Effector CD4-positive, alpha-beta T cell (primary cell): ENCODE measurements at places on chromosomes 4 and X.

DNA sequence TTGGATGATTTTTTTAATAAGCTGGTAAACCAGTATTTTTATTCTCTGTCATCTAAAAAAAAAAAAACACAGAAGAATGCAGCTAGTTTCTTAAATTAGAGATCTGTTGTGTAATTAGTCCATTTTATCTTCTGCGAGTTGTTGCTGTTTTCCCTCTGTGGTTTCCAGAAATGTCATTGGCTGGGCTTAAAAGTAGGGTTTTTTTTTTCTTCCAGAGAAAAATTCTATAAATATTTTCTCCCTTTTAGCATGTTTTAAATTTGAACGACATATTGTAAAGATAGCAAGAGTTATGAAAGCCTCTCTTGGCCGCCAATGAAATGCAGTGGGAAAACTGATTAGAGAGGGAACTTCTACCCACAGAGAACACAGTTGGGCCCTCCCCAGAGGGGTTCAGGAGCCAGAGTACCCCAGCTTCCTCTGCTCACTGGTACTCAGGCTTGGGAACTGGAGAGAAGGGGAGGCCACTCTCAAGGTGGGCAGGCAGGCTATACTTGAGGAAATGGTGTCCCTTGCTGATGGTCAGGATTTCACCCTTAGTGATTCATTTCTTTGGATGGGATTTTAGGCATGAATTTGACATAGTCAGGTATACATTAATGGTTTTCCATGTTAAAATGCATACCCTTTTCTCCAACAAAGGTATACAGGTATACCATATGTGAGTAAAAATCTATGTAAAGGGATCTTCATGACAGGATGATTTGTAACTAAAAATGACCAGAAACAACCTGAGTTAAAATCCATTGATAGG lies 166.1 kb downstream of the BCOR start:
- no peak for DNase-seq

DNA sequence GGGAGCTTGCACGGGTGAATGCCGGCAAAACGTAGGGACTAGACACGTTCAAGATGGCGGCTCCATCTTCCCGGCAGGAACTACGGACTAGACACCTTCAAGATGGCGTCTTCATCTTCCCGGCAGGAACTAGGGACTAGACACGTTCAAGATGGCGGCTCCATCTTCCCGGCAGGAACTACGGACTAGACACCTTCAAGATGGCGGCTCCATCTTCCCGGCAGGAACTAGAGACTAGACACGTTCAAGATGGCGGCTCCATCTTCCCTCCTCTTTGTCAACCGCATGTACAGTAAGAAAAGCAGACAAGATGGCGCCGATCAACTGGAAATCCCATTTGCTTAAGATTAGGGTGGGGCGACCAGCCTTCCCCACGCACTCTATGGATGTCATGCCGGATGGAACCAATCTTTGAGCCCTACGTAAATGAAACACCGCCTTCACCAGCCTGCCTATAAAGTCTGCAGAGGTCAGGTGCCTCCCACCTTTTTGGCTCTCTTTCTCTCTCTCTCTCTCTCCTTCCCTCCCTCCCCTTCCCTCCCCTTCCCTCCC lies 222.4 kb downstream of the CRLF2 start:
- DNase-seq, result peak; percentile 85

- DNase-seq, result no peak
Measured at GRCh38 chr4:1806596-1807331, 13.7 kb downstream of the FGFR3 start.

DNA sequence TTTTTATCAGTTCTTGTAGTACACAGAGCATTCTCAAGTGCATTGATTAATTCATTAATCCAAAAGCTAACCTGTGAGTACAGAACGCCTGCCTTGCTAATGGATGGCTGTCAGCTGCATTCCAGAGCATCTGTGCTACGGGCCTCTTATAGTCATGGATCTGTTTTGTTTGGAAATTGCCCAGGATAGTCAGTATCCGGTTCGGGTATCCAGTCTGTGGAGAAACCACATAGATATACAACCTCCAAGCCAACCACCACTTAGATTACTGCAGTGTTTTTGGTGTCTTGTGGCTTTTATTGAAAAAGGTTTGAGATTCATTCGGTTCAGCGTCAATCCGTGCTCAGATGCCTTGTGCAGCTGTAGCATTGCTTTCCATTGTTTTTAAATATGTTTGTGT lies 4.0 kb downstream of the LAP3 start:
- no peak for DNase-seq

GRCh38 chrX:79107891-79108718 lies 36.4 kb upstream of the GPR174 start:
- no peak for DNase-seq

GRCh38 chrX:67781132-67781531 lies 237.3 kb downstream of the AR start:
- DNase-seq, result no peak
